ENCODE measurements at places on chromosomes 7 and 10. TPM values are rescaled to one million over a fixed set of nuclear protein-coding genes. Genes with fewer than 3 reads are reported as not detected.

The SLC26A5 gene
- not detected for total RNA-seq

The FEZF1 gene
- not detected for total RNA-seq

The PKD2L1 gene
- not detected for total RNA-seq

The GCK gene
- total RNA-seq, result 2.1 TPM

The PDE1C gene
- total RNA-seq, result not detected

The AGAP4 gene
- total RNA-seq, result 9.5 TPM

The MRLN gene
- total RNA-seq, result not detected

The ABCB4 gene
- total RNA-seq, result not detected

The BLNK gene
- not detected for total RNA-seq

The FAM131B gene
- 1.7 TPM for total RNA-seq

The ZNF467 gene
- 0.47 TPM for total RNA-seq

The ZNF316 gene
- total RNA-seq, result 15.8 TPM

The VGF gene
- total RNA-seq, result not detected

The FAM25G gene
- total RNA-seq, result not detected

The ACHE gene
- not detected for total RNA-seq

The CTNNA3 gene
- not detected for total RNA-seq

The RNF32 gene
- total RNA-seq, result 0.31 TPM

The C10orf143 gene
- total RNA-seq, result 3.5 TPM

The NPY4R2 gene
- total RNA-seq, result not detected

The CALN1 gene
- not detected for total RNA-seq

The GIMAP1 gene
- total RNA-seq, result 5.3 TPM

The ALOX5 gene
- 0.17 TPM for total RNA-seq

The RET gene
- total RNA-seq, result not detected

The ASAH2B gene
- 4.6 TPM for total RNA-seq

The C7orf25 gene
- total RNA-seq, result 2.0 TPM

The MPP7 gene
- total RNA-seq, result 25.4 TPM

The EXOC6 gene
- total RNA-seq, result 7.6 TPM

The STMP1 gene
- 21.6 TPM for total RNA-seq

The ADCK2 gene
- total RNA-seq, result 22.1 TPM

The OR2A1 gene
- not detected for total RNA-seq

The C10orf105 gene
- total RNA-seq, result 0.32 TPM

The TBX20 gene
- not detected for total RNA-seq

The EPO gene
- not detected for total RNA-seq

The WDFY4 gene
- total RNA-seq, result 0.29 TPM

The DGKB gene
- not detected for total RNA-seq

The H2BK1 gene
- not detected for total RNA-seq

The FBXO24 gene
- 1.5 TPM for total RNA-seq

All from activated naive CD4-positive, alpha-beta T cell treated with anti-CD3 and anti-CD28 coated beads for 36 hours (primary cell).